Stimulated activated CD8-positive, alpha-beta memory T cell treated with anti-CD3 and anti-CD28 coated beads, Interleukin-7, amount 100 ng/mL, for 1 hour (primary cell): ENCODE measurements at places on chromosomes 2 and 18.

DNA sequence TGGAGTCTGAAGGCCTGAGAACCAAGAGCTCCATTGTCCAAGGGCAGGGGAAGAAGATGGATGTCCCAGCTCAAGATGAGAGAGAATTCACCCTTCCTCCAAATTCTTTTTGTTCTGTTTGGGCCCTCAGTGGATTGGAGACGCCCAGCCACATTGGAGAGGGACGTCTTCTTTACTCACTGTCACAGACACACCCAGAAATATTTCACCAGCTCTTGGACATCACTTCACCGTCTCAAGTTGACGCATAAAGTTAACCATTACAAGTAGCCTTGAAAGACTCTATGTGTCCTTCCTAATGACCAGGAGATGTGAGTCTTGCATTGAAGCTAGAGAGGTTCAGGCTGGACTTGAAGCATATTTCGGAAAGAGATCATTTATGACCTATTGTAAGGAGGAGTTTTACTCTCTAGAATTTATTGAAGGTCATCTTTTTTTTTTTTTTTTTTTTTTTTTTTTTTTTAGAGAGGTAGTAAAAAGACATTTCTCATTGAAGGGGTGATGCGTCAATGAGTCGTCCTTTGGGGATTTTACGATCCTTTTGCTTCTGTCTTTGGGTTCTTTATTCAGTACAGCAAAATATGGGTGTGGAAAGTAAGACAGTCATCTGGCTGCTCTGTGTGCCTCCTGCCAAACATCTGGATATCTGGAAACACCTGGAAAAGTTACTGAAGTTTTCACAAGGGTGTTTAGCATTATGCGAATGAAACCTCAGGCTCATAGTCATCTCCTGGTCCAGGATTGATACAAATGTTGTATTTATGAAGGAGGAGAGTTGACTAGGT, 118.1 kb downstream of the PRPF40A start:
- DNase-seq, result no peak

GRCh38 chr2:2587354-2587753, 256.3 kb upstream of the MYT1L start:
- DNase-seq, result no peak

- no peak for DNase-seq
Measured at GRCh38 chr18:35189510-35189909, 51.3 kb upstream of the ZNF397 start.

DNA sequence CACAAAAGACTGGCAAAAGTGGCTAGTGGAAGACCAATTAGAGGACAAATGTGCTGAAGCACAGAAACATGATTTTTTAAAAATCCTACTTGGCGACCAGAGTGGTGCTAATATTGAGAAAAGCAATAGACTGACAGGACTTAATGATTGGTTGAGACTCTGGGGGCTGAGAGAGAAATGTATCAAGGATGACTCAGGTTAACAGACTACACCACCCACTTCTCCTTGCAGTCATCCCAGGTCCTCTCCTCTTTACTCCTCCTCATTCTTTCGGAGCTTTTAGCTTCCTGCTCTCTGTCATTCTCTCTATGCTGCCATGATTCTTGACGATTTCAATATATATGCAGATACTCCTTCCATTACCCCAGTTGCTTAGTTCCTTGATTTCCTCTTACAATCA, 54.6 kb upstream of the CYTIP start:
- DNase-seq, result no peak

DNA sequence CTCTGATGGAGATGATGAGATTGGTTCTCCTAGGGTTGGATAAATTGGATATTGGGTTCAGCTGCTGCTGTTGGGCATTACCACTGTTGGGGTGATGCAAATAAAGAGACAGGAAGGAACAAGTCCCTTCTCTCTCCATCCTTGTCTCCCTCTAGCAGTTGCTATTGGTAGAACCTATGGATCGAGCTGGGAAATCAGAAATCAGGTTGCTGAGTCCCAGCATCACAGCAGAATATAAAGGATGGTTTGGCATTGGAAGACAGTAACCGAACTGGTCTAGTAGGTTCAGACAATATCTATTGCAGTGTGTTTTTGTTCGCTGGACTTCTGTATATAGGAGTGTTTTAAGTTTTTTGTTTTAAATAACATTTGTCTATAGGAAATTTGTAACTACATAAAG, 8.1 kb downstream of the WDR43 start:
- no peak for DNase-seq

- no peak for DNase-seq
Measured at GRCh38 chr2:236196366-236196765, 28.2 kb upstream of the GBX2 start.

DNA sequence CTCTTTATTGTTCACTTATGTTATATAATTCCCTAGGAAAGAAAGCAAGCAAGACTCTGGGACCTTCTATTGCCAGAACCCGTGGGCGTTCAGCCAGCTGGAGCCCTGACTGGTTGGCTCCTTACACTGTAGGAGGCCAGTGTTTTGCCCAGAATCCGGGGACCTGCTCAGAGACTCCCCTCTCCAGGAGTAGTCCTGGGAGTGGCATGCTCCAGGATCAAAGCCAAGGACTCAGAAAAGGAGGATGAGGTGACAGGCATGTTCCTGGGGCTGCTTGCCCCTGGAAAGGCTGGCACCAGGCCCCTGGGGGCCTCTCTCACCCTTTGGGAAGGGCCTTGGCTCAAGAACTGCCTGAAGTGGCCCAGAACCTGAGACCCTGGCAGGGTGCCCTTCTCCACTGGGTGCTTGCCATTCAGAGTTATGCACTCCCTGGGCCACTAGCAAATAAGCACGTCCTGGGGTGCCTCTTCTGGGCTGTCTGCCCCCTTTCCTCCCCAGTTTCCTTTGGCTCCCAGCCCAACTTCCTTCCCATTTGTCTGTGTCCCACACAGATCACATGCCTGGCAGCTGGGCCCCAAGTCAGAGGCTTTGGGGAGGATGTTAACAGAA, 19.6 kb upstream of the KIF3C start:
- DNase-seq, result no peak

DNA sequence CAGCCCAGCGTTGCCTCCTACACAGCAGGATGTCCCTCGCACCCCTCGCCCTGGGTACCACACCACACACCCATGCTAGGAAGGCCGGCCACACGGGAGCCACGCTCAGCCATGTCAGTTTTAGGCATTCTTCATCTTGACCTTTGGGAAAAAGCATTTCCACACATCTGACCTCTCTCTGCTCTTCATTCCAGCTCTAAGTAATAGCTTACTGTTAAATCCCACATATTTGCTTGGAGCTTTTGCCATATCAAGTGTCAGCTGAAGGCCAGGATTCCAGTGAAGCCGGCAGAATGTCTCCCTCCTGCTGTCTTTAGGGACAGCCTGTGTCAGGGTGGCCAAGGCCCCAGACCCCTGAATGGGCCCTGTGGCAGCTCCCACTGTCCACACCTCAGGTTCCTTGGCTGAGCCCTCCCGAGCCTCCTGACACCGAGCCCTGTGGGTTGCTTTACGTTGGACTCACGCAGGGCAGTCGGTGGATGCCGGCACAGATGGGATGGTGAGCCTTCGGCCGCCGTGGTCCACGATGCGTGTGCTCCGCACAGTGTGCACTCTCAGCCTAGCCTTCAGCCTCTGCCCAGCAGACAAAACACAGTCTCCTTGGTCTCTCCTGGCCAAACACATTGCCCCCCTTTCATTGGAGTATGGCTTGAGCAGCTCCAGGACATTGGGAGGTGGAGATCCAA, 202.0 kb downstream of the SEPTIN10 start:
- no peak for DNase-seq

DNA sequence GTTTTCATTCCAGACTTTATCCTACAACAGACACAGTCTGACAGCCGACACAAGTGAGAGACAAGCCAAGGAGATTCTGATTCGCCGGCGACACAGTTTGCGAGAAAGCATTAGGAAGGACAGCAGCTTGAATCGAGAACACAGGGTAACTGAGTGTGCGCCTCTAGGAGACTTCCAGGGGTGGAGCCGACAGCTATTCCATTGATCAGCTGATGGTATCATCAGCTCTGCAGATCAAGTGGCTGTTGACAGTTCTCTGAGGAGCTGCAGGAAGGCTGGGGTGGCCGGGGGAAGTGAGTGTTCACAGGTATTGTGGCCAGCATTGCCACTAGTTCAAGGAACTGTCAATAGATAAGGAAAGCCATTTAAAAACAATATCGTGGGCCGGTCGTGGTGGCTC, 57.3 kb upstream of the TMEM182 start:
- no peak for DNase-seq

- DNase-seq, result no peak
Measured at GRCh38 chr2:188114014-188114413, 177.7 kb upstream of the GULP1 start.

GRCh38 chr2:55358451-55358850, 61.2 kb downstream of the CCDC88A start:
- DNase-seq, result no peak

GRCh38 chr2:79189465-79189864, 29.9 kb upstream of the REG3A start:
- DNase-seq, result no peak

GRCh38 chr2:39395313-39395712, 41.8 kb downstream of the MAP4K3 start:
- DNase-seq, result no peak

DNA sequence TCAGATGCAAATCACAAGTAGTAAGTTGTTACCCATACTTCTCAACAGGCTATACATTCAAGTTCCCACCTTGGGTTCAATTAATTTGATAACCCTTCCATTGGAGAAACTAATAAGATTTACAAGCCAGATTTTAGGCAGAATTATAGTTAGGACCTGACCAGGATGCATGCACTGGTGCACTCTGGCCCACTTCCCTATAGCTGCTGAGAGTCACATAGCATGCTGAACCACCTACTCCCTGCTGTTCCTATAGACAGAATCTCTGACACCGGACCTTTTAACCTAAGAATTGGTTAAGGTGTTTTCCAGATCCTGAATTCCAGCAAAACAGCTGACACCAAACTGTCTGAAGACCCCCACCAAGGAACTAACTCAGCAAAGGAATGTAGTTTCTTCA, 26.2 kb downstream of the FAM210A start:
- no peak for DNase-seq

- no peak for DNase-seq
Measured at GRCh38 chr2:39118786-39119499, 1.9 kb downstream of the SOS1 start.

GRCh38 chr18:28120828-28121515, 56.0 kb downstream of the CDH2 start:
- no peak for DNase-seq

GRCh38 chr2:24418166-24418841, 58.0 kb upstream of the ITSN2 start:
- DNase-seq, result no peak

DNA sequence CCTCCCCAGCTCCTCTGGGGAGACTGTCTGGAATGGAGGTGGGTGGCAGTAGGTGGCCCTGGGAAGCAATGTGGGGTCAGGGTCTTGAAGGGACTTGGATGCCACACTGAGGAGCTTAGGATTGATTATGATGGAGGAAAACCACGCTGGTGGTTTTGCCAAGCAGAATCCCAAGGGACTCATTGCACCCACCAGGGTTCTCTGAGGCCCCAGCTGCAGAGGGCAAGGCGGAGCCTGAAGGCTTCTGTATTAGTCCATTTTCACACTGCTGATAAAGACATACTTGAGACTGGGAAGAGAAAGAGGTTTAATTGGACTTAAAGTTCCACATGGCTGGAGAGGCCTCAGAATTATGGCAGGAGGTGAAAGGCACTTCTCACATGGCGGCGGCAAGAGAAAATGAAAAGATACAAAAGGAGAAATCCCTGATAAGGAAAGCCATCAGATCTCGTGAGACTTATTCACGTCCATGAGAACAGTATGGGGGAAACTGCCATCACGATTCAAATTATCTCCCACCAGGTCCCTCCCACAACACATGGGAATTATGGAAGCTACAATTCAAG, 87.2 kb upstream of the YWHAQ start:
- no peak for DNase-seq

DNA sequence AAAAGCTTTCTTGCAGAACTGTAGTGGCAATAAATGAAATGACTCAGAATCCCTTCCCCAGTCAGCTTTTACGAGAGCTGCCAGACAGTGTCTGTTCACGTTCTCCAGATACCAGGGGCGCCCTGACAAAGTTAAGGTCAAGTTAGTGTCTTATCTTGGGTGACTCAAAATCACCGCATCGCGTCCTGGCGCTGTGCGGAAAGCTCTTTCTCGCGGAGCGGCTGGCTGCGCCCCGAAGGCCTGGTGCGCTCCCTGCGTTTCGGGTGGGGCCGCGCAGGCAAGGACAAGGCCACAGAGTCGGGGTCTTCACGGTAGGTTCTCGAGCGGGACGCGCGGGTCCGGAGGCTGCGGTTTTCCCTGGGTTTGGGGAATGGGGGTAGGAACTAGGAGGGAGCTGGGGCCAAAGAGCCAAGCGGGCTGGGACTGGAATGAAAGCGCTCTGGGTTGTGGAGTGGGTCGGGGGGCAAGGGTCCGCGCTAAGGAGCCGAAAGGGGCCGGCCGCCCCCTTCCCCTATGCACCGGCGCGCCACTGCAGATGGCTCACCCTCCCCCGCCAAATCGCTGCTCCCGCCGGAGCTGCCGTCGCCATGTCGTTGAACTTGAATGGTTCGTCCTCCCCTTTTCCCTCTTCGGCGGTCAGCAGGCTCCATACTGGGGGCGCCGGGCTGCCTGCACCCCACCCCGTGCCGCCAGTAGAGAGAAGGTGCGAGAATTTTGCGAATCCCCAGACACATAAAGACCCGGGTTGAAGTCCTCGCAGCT, 2.6 kb upstream of the HOXD11 start:
- DNase-seq, result no peak

- DNase-seq, result no peak
Measured at GRCh38 chr2:17426743-17427142, 91.5 kb downstream of the RAD51AP2 start.

DNA sequence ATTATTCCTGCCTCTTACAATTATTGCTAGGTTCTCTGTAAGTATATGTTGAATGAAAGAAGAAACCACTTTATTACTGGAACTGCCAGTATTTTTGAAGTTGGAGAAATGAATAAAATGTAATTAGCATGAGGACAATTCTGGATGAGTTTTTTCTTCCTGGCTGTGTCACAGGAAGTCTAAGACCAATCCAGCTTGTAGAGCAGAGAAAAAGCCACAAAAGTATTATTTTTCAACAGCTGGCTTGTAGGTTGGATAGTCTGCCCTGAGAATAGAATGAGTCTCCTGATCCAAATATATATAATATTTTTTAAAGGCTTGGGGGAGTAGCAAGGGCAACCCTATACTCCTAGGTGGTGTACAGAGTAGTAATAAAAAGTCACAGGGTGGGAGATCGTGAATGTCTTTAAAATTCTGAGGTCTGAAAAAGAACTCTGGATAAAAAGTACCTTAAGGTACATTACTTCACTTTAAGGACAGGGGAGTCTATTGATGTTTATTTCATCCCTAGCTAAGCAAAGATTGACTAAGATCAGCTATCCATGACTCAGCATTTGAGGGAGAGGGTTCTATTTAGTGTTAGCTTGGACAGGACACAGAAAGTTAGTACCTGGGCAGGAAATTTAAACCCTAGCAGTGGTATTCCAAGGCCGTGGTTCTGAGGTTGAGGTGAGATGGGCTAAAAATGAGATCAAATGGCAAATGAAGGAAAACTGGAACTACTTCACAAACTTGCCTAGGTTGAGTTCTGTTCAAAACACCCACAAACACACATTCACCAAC, 31.7 kb downstream of the SLC40A1 start:
- no peak for DNase-seq

- DNase-seq, result no peak
Measured at GRCh38 chr2:240436683-240437550, 1.5 kb downstream of the GPC1 start.
